NCI-H1930 (cell line): ENCODE measurements at places on chromosomes 6 and 20.

DNA sequence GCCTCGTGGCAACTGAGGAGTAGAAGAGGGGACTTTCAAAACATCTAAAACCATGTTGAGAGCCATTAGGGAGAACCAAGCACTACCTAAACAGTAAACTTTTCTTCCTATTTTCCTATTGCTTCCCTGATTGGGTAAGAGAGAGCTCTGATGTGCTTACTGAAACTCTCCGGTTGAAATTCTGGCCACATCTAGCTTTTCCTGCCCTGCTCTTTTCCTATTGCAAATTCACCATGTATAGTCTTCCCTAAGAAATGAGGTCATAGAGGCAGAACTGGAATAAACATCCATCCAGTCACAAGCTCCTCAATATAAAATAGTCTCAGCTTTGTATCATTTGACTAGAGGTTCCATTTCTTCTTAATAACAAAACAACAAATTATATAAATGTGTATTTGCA is 199.5 kb upstream of the CNR1 start:
- no peak for DNase-seq

DNA sequence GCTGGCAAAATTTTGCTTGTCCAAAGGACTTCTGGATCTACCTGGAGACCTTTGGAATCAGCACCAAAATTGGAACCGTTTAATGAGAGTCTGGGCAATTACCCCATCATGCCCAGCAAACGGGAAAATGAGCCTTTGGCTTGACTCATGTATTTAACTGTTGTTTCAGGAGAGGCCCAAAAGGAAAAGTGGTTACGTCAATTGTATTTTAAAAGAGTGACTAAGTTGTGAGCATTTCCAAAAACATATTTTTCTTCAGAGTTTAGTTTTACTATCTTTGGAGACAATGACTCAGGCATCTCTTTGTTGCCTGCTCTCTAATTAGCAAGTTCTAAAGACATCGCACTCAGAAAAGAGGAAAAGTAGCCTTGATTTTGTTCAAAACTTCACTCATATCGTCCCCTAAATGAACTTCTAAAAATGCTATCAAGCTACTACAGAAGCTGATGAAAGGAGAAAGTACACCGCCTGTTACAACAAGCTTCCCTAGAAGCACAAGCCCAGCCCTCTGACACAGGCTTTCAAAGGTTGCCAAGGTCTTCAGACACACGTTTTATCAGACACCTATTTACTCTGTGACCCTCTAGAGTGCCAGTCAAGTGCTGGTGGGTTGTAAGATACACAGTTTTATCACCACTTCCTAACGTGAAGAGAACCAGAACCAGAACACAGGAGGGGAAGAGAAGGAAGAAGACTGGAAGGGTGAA is 146.2 kb downstream of the TBX18 start:
- DNase-seq, result no peak

DNA sequence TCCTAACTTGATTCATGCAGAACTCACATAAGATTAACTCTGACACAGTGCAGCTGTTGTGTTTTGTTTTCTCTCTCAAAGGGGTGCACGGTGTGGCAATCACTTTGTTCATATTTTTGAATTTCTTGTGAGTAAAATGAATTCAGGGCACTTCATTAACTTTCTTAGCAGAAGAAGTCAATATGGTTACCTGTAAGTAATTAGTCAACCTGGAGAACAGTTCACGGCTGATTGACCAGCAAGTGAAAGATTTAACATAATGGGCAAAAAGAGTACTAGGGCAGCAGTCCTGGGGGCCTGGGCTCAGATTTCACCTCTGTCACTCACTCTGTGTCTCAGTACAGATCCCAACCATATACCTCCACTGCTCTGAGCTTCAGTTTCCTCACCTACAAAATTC is 102.4 kb upstream of the SPTLC3 start:
- DNase-seq, result no peak

DNA sequence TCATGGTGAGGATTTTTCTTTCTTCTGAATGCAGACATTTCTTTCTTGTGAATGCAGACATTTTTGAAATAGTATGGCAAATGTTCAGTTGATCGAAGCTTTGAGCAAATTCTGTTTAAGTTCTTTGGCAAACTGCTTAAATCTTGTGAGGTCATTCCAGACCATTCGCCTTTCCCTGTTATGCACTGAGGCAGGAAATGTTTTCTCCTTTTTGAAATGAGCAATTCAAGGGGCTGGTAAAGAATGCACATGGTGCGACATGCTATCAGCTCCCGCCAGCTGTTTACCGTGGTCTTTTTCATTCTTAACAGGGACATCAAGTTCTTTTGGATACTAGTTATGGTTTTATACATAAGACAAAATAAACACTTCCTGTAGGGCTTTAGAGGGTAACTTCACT is 112.0 kb upstream of the CCN2 start:
- no peak for DNase-seq

- no peak for DNase-seq
Measured at GRCh38 chr20:38581013-38581412, at the start of gene ADIG. TSS of gene ADIG (plus strand) at chr20:38581197. CDS start at chr20:38581251, 54 bp downstream.

- no peak for DNase-seq
Measured at GRCh38 chr20:51884561-51884960, 82.2 kb upstream of the SALL4 start.

DNA sequence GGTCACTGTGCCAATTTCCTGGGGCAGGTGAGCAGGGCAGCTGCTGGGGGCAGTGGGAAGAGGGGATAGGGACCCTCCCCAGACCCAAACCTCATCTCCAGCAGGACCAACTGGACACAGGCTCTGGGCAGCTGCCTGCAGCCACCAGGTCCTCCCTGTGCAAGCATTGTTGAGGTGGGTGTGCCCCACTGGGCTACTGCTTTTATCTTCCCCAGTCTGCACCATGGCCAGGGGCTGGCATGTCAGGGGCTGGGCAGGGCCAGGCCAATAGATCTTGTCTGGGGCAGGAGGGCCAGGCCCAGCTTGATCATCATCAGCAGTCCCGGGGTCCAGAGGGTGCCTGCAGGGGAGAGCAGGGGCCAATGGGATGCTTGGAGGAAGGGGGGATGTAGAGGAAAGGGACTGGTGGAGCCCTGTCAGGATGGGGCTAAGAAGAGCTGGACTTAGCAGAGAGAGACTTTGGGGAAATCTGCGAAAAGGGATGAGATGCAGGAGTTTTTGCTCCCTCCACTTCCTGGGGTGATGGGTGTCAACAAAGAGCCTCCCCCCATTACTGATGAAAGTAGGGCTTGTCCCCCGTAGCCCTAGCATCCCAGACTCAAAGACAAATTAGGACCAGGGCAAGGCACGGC is 5.7 kb downstream of the EBF4 start:
- no peak for DNase-seq

- no peak for DNase-seq
Measured at GRCh38 chr6:130324657-130325056, 41.2 kb upstream of the TMEM200A start.

DNA sequence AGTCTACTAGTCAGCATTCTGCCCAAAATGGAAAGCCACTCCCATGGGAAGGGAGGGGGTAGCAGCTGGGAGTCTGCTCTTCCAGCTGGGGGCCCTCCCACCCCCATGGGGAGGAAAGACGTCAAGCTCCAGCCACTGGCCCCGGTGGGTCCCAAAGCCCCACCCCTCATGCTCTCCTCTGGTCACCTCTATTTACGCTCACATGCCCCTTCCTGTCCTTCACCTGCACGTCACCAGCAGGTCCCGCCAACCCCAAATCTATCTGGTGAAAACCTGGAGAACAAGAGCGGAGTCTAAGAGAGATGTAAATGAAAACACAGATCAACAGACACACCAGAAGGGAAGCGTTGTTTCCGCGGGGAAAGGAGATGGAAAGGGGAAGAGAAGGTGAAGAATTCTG is 30.0 kb upstream of the ZBP1 start:
- DNase-seq, result no peak

- no peak for DNase-seq
Measured at GRCh38 chr6:53692172-53692571, 26.6 kb upstream of the KLHL31 start.

DNA sequence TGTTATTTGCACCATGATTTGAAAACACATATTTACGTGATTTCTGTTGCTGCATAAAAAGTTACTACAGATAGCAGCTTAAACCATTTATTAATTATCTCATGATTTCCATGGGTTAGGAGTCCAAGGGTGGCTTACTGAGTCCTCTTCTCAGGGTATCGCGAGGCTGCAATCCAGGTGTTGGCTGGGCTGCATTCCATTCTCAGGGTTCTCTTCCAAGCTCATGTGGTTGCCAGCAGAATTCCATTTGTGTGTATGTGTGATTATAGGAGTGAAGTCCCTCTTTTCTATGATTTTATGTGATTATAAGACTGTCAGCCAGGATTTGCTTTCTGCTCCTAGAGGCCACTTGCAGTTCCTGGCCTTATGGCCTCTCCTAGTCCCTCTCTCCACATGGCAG is 135.1 kb downstream of the FAM83B start:
- DNase-seq, result no peak

DNA sequence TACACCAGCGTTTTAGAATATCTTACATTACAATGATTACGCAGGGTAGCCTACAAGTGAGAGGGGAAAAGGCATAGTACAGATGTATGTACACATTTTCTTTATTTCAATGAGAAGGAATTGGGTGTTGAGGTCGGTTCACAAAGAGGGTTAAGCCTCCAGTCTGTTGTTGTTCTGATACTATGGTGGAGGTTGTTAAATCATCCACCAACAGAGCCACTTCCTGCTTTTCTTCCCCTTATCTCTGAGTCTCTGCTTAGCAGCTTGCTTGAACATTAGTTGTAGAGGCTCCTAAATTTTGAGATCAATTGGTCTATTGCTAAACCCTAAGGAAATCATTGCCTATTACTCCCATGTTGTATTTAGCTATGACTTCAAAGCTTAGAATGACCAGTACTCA is 7.3 kb downstream of the RGS17 start:
- DNase-seq, result no peak

GRCh38 chr20:62805711-62806382 is 1.2 kb downstream of the OGFR start:
- DNase-seq, result no peak

DNA sequence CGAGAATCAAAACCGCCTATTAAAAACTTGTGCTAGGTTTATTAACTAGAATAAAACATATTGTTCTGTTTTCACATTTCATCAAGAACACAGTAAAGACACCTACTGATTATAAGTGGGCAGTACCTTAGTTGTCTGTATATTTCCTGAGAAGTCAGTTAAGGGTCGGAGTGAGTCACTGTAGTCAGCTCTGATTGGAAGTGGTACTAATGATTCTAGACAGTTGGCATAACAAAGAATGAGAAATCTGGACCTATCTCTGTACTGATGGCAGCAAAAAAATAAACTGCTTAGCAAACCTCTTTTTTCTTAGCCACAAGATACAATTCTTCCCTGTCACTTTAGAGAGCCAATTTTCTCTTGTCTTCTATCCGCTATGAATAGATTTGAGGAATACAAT is 387.3 kb upstream of the ADGRB3 start:
- DNase-seq, result no peak

- DNase-seq, result no peak
Measured at GRCh38 chr20:2390951-2391675, 10.4 kb downstream of the TGM6 start.

- no peak for DNase-seq
Measured at GRCh38 chr20:59405226-59406200, 105.1 kb downstream of the EDN3 start.

DNA sequence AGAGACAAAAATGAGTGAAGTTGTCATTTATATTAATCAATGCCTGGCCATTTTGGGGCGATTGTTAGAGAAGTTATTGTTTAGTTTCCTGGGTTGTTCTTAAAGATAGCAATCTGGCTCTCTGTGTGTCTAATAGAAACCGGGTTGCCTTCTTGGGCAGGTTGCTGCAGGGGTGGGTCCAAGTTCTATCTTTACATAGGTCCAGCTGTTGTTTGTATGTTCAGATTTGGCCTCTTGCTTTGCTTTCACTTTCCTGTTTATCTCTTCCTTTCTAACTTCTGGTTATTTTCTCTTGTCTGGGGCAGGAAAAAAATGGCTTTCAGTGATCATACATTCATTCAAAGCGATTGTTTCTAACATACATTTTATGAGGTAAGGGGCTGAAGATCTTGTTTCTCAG is 128.4 kb upstream of the NOX3 start:
- DNase-seq, result no peak

DNA sequence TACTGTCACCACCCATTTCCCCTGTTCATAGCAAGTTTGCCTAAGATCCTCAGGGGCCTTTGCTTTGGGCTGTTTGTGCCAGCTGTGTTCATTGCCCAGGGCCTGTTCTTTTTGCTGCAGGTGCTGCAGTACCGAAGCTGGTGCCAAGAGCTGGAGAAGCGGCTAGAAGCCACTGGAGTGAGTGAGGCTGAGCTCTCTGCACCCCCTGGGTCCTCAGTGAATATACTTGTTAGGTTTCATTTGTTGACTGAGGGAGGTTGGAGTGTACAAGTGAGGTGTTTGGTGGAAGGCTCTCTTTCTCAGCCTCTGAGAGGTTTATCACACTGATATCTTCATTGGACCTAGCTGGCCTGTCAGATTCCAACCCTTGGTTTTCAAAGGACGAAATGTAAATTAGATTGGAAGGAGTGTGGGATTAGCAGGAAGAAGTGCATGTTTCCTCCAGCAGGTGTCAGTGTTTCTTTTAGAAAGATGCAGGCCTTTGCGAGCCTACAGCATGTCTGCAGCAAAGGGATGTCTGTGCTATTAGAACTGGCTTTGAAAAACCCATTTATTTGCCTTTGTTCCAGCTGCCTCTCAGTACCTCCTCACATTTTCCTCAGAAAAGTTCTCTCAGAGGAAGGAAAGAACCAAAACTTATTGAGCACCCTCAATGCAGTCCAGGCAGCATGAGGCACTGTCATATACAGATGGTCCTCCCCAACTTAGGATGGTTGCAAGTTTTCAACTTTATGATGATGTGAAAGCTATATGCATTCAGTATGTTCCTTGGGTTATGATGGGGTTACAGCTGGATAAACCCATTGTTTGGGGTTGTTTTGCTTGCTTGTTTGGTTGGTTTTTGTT is 8.3 kb downstream of the CEP250 start:
- peak; percentile 45 for DNase-seq

- no peak for DNase-seq
Measured at GRCh38 chr6:14660806-14661579, 543.4 kb downstream of the CD83 start.

DNA sequence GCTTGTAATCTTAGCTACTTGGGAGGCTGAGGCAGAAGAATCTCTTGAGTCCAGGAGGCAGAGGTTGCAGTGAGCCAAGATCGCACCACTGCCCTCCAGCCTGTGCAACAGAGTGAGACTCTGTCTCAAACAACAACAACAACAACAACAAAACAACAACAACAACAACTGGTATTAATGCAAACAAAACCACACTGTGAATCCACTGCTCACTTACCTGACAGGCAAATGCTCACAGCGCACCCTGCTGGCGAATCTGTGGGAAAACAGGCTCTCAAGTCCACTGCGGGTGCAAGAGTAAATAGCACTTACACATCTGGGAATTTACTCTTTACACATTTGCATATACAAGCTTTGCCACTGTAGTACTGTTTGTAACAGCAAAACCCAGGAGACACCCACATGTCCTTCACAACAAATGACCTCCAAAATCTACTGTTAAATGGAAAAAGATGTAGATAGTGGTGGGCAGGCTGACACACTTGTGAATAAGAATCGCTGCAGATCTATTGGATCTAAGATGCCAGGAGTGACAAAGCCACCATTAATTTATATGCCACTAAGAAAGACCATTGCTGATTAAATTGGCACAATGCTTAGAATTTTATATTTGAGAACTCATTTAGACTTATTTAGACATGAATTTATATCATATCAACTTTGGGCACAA is 29.3 kb downstream of the NSFL1C start:
- peak; percentile 34 for DNase-seq

- no peak for DNase-seq
Measured at GRCh38 chr6:136149311-136149710, 100.8 kb downstream of the MTFR2 start.

- DNase-seq, result no peak
Measured at GRCh38 chr20:48374991-48375595, 452.7 kb downstream of the PREX1 start.

GRCh38 chr6:37047689-37048402 is 42.4 kb downstream of the FGD2 start:
- DNase-seq, result no peak
